NB4 (cell line): ENCODE measurements at places on chromosomes 2 and 18.
A peak's percentile ranks its signal among the peaks of the same experiment; 100 is the strongest.

DNA sequence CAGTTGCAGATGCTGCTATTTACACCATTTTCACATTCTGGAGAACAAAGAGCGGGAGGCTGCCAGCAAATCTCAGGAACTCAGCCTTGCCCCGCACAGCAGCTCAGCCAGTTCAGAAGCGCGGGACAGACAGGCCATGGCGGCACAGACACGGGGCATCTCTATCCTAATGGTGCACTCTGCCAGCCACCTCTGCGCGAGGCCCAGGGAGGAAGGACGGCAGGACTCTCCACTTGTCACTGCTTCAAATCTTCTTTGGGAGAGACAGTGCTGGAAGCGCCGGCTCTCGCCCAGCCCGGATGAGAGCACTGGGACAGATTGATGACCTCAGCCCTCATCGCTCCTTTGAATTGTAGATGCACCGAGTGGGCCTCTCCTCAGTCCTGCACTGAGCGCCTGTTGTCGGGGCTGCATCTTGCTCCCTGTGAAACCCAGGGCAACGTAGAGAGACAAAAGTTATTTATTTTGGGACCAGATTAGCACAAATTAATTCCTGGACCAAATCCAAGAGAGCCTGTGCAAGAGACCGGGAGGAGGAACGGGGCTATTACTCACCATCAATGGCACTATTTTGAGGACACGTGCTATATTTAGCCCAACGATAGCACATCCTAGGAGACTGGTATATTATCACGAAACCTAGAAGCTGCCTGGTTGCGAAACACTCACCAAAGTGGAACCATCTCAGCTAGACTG is 211.4 kb upstream of the SMIM21 start:
- peak; percentile 28 for DNase-seq

- DNase-seq = no peak
Measured at GRCh38 chr2:238730001-238730669, 117.8 kb upstream of the TWIST2 start.

- DNase-seq = no peak
Measured at GRCh38 chr18:64258111-64258650, 109.3 kb upstream of the LINC00305 start.

GRCh38 chr18:11981192-11981542 is at the start of gene IMPA2:
IMPA2 (plus strand) TSS chr18:11981507; CDS start chr18:11981670, 163 bp downstream.
- no peak for DNase-seq

DNA sequence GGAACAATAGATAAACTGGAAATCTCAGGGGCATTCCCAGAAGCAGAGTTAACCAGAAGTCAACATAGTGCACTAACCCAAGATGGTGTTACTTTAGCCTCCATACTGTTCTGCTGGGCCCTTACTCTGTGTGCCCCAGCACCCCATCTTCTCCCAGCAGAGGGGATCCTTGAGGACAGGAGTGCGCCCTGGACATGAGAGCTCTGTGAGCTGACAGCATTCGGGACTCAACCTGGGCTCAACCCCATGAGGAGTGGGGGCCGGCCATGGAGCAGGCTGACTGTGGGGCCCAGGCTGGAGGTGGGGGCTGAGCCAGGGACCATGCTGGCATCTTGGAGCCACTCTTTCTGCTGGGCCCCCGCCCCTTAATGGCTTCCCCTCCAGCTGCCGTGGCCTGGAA is 156.3 kb upstream of the HS6ST1 start:
- DNase-seq = no peak

DNA sequence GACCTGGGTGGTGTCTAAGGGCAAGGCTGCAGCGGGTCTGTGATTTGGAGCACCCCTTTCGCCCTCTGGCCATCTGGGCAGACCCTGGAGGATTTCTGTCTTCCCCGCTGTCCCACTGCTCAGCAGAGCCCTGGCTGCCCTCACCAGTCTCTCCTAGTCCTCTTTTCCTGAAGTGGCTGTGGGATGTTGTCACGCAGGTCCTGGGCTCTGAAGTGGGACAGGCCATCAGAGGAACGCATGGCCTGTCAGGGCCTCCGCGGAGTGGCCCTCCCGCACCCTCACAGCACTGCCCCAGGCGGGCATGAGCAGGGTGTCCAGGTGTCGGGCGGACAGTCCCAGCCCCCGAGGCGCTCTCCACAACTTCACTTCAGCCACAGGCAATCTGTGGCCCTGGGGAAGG is 1.1 kb upstream of the TMEM185B start:
- DNase-seq = no peak

GRCh38 chr2:145194673-145195072 is 674.8 kb upstream of the ZEB2 start:
- DNase-seq = no peak

DNA sequence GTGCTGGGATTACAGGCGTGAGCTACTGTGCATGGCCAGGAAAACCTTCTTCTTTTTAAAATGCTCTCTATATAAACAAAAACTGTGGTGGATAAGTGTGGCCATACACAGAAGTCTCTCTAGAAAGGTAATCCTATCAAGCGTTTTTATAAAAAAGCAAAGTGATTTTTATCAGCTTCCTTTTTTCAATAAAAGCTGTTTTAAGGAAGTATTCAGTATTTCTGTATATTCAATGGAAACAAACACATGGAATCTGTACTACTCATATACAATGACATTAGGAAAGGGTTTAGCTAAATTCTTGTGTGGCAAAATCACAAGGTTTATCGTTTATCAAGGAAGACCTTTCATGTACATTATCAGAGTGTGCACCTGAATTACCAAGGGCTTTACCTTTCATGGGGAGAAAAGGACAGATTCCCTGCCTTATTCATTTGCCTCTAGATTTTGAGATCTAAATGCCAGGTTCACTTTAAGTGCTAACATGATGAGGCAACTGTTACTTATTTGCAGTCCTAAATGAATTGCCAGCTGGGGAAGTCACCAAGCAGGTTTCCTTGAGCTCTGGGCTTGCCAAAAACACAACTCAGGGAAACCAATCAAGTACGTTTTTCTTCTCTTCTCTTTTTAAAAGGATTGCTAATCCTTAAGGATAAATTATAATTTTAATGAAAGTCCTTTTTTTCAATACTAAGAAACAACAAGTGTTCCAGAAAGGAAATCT is 70.8 kb downstream of the RTN4 start:
- DNase-seq = no peak

DNA sequence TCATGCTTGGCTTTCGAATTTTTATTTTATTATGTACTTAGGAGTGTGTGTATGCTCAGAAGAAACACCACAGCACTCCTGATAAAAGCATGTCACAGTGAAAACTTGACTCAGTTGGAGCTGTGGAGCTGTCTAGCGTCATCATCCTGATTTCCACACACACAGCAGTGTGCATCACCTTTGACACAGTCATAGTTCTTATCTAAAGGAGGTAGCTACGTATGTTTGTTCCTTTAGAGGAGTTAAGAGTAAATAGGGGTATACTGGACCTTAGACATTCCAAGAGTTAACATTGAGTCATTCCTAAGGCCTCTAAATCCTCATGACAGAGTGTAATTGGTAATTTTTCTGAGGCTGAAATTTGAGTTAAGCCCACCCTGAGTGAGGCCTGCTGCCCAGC is 96.9 kb downstream of the PHLPP1 start:
- no peak for DNase-seq

DNA sequence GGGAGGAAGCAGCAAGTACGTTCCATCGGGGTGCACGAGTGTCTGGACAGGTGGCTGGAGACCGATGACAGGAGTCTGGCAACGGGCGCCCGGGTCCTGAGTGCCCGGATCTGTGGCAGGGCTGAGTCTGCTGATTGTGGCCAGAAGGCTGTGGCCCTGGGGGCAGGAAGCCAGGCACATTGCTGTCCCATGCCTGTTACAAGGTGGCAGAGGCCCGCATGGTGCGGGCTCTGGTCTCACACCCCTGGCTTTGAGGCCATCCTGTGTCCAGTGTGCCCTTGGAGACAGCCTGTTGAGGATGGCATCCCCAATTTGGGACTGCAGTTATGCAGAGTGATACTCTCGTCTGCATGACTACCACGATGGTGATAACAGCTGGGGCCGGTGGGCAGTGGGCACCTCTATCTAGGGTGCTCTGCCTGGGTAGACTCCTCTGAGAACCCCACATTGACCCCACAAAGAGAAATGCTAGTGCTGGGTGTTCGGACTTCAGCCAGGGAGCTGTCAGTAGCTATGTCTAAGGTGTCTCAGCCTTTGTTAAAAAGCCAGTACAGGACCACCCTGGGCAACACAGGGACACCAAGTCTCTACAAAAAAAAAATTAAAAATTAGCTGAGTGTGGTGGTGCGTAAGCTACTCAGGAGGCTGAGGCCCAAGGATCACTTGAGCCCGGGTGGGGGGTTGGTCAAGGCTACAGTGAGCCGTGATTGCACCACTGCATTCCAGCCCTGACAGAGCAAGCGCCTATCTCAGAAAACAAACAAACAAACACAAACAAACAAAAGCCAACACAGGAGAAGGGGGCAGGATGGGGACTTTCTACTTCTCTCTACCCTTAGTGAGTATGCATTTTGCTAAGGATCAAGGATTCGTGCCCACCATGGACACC is 88.3 kb downstream of the RHOB start:
- no peak for DNase-seq

DNA sequence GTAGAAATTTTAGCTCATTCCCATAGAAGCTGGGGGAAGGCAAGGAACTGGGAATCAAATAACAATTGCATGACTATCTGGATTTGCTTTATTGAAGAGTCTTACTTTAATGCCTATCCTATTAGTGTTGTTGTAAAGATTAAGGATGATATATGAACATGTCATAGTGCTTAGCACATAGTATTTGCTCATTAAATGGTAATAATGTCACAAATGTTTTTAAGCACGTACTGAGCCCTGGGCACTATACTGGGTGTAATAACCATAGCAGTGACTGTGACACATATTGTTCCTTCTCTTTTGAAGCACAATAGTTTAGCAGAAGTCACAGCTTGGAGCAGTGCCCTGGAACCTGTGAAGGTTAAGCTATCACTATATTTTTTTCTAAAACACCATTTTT is 47.2 kb upstream of the DTNB start:
- no peak for DNase-seq

GRCh38 chr2:239809391-239809790 is 215.8 kb downstream of the NDUFA10 start:
- no peak for DNase-seq

DNA sequence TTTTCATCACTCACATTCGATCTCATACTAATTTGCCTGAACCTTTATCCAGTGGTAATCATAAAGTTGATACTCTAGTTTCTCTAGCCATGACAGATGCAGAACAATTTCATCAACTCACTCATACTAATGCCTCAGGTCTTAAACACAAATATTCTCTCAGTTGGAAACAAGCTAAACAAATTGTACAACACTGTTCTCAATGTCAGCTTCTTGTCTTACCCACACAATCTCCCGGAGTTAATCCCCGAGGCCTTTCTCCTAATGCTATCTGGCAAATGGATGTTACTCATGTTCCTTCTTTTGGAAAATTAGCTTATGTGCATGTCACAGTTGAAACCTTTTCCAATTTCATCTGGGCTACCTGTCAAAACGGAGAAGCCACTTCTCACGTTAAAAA is 11.5 kb upstream of the CNOT11 start:
- no peak for DNase-seq

- peak; percentile 7 for DNase-seq
Measured at GRCh38 chr2:161208527-161209139, 48.4 kb downstream of the TANK start.

- DNase-seq = peak; percentile 34
Measured at GRCh38 chr2:207149249-207150213, 16.2 kb downstream of the KLF7 start.

- DNase-seq = peak; percentile 54
Measured at GRCh38 chr2:38440655-38441054, 63.6 kb upstream of the ATL2 start.

- no peak for DNase-seq
Measured at GRCh38 chr2:111534910-111535352, 349.1 kb downstream of the ANAPC1 start.
